Subcutaneous adipose tissue (tissue), 4 donors: ENCODE measurements at places on chromosomes 6 and 20. TPM values are rescaled to one million over a fixed set of nuclear protein-coding genes. Genes with fewer than 3 reads are reported as not detected.

Gene FOXS1
- total RNA-seq: not detected

Gene FGD2
- 102 TPM for total RNA-seq

Gene PDE10A
- total RNA-seq: 8.8 TPM

Gene JPH2
- 8.7 TPM for total RNA-seq

Gene SH3BGRL2
- 121 TPM for total RNA-seq
